Esophagus muscularis mucosa (tissue), 4 donors: ENCODE measurements at places on chromosomes 7 and 10. TPM values are rescaled to one million over a fixed set of nuclear protein-coding genes. Genes with fewer than 3 reads are reported as not detected.

DNA sequence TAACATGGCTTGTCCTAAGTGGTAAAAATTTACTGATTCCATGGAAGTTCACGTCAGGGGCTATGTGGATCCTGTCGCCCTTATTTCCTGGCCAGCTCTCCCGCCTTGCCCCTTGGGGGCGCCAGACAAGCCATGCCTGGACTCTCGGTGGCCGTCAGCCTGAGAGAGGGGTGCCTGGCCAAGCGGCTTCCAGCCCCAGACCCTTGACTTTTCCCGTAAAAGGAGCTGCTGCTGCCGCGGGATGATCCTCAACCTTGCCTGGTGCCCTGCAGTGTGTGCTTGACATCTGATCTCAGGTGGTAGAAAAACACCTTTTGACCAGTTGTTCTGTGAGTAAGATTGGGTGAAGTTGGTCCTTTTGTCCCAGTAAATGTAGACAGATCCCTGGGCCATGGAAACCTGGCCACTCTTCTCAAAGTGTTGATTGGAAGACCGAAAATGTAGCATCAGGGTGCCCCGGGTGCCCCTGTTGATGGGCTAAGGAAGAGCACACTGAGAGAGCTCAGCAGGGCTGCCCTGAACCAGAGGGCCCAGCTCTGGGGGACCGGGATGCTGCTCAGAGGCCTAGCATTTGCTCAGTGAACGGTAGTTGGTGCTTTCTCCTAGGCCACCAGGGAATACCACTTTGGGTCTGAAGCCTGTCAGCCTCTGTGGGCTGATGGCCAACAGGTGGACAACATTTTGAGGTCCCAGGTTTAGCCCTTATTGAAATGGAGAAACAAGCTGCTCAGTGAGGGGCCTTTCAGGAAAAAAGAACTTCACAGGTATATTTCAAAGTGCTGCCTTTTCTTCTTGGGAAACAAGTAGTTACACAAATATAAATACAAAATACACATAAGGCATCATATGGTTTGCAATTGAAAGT, 162.5 kb downstream of the LRMDA start:
- no peak for DNase-seq

DNA sequence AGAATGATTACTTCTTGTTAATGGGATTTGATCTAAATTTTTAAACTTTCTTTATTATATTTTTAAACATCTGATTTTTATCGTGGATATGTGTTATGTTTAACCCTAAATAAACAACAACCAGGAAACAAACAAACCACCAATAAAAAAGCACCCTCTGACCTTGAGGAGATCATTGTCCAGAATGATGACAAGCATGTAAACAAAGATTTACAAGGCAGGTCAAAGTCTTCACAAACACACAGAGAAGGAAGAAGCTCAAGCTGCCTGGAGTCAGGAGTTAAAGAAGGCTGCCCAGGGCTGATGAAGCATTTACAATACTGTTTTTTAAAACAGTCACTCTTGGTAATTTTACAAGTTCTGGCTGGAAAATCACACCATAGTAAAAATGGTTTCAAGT, 31.0 kb upstream of the EGFR start:
- DNase-seq, result no peak

DNA sequence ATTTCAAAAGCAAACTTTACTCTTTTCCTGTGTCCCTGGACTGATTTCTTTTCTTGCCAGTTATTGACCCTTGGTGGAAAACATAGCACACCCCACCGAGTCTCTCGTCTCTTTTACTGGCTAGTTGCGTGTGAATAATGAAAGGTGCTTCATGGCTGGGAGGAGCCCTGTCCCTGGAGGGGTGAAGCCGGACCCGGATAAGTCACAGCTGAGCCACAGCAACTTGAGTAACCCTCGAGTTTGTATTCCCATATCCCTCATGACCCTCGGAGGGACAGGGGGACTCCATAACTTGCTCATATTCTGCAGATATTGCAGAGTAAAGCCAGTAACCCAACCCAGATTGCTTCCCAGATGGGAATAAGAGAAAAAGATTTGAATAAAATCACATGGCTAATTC, 147.5 kb upstream of the FRMD4A start:
- no peak for DNase-seq

- DNase-seq, result no peak
These were observed 34.2 kb upstream of the XRCC2 start for GRCh38 chr7:152710153-152710442.

DNA sequence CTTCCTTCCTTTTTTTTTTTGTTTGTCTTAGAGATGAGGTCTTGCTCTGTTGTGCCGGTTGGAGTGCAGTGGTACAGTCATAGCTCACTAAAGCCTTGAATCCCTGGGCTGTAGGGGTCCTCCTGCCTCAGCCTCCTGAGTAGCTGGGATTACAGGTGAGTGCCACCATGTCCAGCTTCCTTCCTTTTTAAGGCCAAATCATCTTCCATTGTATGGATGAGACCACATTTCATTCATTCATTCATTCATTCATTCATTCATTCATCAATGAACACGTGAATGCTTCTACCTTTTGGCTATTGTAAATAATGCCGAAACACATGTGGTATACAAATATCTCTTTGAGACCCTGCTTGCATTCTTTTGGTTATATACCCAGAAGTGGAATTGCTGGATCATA, 60.0 kb upstream of the BAIAP2L1 start:
- DNase-seq, result no peak

- DNase-seq, result no peak
These were observed 389.0 kb upstream of the SORCS1 start for GRCh38 chr10:107553470-107553869.

DNA sequence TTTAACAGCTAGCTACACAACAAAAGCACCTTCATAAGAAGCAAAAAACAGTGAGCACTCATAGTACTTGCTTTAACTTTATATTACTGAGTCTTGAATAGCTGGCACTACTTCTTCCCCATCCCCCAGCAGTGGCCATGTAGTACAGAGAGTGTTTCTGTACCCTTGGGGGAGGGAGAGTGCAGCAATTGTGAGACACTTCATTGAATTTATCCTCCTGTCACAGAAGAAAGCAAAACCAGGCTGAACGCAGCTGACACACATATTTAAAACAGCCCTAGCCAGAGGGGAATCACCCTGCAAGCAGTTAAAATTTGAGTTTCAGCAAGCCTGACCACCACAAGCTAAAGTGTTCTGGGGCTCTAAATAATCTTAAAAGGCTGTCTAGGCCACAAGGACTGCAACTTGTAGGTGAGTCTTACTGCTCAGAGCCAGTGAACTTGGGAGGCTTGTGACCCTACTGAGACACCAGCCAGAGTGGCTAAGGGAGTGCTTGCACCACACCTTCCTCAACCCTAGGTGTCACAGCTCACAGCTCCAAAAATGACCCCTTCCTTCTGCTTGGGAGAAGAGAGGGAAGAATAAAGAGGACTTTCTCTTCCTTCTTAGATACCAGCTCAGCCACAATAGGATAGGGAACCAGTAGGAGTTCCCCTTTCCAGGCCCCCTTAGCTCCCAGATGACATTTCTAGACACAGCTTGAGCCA, 97.7 kb upstream of the MEOX2 start:
- no peak for DNase-seq

DNA sequence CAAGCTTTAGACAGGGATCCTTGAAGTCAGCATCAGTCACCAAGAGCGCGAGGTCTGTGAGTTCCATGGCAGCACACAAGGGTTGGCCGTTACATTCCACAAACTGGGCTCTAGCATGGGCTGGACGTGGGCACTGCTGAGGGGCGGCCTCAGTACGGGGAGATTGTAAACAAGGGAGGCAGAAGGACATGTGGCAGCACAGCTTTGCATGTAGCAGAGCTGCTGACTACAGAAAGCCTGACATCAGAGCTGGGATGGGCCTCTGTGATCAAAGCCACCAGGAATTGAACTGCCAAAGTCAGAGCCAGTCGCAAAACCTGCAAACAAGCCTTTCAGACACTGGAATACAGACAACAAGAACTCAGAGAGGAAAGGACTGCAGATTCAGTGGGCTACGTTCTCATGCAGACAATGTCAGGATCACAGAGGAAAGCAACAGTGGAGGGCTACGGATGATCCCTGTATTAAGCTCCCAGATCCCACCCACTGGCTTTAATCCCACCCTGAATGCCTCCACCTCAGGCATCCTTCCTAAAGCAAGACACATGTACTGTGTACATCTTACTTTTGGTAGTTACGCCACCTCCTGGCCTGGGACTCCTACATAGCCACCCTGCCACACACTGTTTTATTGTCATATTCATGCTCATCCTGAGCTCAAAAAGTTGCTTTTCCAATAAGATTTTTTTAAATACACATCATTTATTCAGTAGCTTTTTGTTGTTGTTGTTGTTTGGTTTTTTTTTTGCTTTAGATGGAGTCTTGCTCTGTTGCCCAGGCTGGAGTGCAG, 291.1 kb upstream of the IMMP2L start:
- DNase-seq, result peak; percentile 81

DNA sequence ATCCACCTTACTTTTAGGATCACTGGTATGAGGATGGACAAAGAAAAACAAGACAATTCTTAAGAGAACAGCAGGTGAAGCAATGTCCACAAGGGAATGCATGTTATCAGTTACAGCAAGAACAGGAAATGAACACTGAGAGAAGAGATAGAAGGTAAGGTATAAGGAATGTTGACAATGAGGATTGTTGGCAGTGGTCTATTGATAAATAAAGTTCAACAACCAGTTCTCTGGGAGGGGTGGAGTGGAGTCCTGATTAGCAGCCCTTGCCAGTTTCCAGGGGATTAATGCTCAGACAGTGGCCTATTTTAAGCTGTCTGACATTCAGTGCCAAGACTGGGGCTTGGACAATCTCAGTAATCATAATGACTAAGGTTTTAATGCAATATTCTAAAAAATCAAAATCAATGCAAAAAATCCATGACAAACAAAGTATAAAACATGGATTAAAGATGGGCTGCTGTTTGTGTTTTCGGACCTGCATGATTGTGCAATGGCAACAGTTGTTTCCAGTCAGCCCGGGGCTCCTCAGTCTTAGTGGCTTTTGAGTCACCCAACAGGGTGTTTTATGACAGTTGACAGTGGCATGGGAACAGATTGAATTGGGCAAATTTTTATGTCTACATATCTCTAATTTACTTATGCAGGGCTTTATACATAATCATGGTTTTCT, 13.8 kb upstream of the AKR1B1 start:
- DNase-seq, result no peak

DNA sequence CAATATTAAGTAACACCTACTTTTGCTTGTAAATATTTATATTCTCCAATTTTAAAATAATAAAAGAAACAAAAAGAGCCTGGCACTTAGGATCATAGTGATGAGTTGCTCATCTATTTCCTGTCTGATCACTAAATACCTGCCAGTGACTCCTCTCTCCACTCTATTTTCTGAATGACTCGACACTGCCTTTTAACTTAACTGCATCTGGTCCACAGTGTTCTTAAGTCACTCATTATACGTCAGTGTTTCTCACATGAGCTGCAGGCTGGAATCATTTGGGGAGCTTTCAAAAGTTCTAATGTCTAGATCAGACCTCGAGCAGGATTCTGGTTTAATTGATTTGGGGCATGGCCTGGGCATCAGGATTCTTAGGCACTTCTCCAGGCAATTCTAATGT, 78.0 kb upstream of the AGBL3 start:
- peak; percentile 68 for DNase-seq

DNA sequence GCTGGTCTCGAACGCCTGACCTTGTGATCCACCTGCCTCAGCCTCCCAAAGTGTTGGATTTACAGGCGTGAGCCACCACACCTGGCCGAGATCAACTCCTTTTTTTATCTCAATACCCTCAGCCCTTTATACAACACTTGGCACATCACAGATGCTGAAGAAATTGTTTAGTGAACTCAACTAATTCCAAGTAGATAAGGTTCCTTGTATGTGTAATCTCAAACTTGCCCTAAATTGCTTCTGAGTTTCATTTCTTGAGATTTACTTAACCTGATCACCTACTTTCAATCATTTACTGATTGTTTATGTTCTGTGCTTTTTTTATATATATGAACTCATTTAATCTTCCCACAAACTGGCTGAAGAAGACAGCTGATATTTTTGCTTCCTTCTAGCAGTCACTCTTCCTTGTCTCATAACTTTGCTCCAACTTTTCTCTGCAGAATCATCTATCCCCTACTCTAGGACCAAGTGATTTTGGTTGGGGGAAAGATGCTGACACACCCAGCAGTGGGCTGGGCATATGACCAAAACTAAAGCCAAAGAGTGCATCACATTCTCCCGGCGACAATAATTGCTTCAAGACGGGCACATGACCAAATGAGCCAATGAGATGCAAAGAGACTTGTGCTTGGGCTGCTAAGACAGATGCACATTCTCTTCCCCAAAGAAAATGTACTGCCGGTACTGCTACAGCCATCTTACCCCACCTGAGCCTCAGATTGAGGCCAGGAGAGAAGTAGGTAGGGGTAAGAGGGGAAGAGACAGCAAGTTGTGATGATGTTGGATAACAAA, 40.3 kb upstream of the ARID5B start:
- DNase-seq, result no peak

The WNT8B gene
- not detected for total RNA-seq

The XRCC2 gene
- total RNA-seq, result 0.45 TPM

The TAS2R3 gene
- total RNA-seq, result not detected

The AKR1E2 gene
- total RNA-seq, result 21.0 TPM

The PCDH15 gene
- total RNA-seq, result 0.50 TPM
